ENCODE measurements at places on chromosomes 6 and 20.

DNA sequence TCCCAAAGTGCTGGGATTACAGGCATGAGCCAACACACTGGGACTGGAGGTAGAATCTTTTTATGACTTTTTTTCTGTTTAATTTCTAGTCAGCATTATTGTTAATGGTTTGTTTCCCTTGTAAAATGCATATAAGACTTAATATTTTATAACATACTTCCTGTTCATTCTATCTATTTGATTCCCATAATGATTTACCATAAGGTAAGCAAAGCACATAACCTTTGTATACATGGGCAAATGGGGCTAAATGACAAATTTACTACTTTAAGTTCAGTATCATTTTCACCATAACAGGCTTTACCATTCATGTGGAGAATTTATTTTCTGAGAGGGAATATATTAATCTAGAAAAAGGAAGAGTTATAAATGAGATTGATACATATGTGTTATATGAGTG is 24.3 kb downstream of the VTA1 start:
- no peak for DNase-seq

DNA sequence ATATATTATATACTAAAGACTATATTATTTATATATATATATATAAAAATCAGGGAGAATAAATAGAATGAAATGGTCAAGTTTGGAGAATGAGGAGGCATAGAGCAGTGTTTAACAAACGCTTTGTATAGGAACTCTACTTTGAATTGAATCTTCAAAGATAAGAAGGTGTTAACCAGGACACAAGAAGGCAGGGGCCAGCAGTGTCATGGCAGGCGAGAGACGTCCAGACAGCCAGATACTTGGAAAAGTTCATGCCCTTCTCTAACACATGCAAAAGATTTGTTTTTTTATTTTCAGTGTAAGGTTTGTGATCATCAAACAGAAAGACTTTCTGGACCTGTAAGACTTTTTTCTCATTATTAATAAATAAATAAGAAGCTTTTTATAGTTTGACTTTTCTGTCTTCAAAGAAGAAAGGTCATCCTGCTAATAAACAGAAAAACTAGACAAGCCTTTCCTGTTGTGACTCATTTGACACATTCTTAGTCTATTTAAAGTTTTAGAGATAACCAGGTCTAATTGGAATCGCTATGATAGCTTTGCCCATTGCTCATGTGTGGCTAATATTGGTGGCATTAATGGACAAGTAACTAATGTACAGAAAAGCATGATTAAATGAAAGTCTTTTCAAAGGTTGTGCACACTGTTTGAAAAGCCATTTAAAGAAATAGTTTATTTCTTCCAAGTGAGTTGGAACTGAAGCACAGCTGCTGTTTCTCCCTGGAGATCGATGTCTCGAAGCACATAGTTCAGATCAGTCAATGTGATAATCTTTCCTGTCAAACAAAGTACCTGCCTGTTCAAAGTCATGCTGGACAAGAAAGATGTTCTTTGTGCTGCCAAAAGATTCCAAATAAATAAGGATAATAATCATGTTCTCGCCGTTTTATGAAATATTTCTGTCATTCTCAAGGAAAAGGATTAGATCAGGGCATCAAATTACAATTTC is 420.4 kb upstream of the OPRM1 start:
- DNase-seq = no peak

DNA sequence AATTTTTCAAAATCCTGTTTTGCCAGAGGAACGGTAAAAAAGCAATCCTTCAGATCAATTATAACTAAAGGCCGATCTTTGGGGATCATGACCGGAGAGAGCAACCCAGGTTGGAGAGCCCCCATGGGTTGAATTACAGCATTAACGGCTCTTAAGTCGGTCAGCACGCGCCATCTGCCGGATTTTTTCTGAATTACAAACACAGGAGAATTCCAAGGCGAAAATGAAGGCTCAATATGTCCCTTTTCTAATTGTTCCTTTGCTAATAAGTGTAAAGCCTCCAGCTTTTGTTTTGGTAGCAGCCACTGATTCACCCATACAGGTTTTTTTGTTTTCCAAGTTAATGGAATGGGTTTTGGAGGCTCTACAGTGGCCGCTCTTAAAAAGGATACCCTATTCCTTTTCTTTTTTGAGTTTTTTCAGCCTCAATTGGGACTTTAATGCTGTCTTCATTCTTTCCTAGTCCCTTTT is 16.9 kb upstream of the PTCRA start:
- DNase-seq = no peak

DNA sequence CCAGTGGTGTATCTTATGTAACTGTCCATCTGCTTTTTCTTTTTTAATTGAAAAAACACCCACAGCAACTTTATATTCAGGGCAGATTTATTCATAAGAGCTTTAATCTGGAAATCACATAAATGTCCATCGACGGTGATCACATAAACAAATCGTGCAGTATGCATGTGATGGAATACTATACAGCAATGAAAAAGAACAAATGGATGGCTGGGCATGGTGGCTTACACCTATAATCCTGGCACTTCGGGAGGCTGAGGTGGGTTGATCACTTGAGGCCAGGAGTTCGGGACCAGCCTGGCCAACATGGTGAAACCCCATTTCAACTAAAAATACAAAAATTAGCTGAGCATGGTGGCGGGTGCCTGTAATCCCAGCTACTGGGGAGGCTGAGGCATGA is 39.1 kb downstream of the VSTM2L start:
- DNase-seq = no peak

GRCh38 chr6:18314317-18314997 is 50.1 kb upstream of the DEK start:
- DNase-seq = no peak

DNA sequence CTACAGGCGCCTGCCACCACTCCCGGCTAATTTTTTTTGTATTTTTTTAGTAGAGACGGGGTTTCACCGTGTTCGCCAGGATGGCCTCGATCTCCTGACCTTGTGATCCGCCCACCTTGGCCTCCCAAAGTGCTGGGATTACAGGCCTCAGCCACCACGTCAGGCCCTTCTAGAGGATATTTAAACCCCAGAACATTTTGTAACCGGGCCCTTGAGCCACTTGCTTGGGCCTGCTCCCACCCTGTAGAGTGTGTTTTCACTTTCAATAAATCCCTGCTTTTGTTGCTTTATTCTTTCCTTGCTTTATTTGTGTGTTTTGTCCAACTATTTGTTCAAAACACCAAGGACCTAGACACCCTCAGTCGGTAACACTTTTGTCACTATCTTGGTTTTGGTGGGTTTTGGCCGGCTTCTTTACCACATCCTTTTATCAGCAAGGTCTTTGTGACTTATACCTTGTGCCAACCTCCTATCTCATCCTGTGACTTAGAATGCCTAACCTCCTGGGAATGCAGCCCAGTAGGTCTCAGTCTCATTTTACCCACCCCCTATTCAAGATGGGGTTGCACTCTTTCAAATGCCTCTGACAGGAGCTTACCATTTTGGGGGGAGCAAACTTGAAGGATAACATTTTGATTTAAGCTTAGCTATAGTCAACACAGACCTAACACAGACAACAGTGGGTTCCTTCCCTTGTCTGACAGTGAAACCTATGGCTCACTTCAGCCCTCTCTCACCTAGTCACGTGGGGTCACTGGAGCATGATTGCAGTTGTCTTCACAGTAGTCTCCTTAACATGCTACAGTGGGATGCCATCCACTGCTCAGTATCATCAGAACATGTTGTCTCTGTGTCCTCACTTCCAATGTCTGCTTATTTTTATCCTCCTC is 27.9 kb upstream of the KIF6 start:
- no peak for DNase-seq

- no peak for DNase-seq
These were observed 150.3 kb downstream of the SYCP2 start for GRCh38 chr20:59782986-59783640.

- DNase-seq = no peak
These were observed 124.2 kb downstream of the LY86 start for GRCh38 chr6:6712449-6713403.

DNA sequence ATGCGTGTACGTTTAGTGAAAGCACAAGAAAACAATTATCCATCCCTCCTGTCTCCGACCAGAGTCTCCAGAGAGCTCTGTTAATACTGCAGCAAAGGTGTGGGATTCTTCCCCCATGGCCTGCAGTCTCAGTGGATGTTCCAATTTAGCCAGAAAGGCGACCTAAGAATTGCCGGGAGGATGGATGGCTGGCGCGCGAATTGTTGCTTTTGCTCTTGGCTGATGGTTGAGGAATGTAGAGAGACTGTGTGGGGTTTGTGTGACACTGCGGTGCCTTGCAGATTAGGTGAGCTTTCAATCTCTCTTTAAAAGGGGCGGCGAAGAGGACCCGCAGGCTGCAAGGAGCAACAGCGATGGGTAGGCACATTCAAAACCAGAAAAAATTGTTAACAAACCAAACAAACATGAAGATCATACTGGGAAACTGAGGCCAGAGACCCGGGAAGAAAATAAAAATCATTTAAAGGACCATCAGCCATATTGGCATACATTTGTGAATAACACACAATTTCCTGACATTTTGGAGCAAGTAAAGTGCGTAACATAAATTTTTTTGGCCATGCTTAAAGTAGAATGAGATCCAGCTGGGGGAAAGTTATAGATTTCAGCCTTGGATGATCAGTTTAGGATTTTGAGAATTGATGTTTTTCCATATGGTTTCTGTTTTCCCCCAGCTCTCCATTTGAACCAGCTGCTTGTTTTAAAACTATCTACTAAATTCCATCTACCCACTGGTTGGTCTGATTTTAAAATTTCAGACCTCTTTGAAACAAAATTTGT is 46.3 kb downstream of the GNAS start:
- no peak for DNase-seq

DNA sequence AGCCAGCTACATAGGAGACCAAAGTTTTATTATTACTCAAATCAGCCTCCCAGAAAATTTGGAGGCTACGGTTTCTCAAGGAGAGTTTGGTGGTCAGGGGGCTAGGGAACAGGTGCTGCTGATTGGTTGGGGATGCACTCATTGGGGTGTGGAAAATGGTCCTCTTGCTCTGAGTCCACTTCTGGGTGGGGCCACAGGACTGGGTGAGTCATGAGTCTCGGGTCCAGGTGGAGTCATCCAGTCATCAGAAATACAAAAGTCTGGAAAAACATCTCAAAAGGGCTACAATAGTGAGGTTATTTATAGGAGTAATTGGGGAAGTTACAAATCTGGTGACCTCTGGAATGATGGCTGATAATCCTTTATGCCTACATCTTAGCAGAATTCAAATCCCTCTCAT is 54.3 kb upstream of the SLC22A16 start:
- DNase-seq = no peak

GRCh38 chr6:54085541-54085940 is 25.7 kb upstream of the MLIP start:
- DNase-seq = no peak

- DNase-seq = no peak
These were observed 180.0 kb downstream of the TMEM242 start for GRCh38 chr6:157143171-157143889.

DNA sequence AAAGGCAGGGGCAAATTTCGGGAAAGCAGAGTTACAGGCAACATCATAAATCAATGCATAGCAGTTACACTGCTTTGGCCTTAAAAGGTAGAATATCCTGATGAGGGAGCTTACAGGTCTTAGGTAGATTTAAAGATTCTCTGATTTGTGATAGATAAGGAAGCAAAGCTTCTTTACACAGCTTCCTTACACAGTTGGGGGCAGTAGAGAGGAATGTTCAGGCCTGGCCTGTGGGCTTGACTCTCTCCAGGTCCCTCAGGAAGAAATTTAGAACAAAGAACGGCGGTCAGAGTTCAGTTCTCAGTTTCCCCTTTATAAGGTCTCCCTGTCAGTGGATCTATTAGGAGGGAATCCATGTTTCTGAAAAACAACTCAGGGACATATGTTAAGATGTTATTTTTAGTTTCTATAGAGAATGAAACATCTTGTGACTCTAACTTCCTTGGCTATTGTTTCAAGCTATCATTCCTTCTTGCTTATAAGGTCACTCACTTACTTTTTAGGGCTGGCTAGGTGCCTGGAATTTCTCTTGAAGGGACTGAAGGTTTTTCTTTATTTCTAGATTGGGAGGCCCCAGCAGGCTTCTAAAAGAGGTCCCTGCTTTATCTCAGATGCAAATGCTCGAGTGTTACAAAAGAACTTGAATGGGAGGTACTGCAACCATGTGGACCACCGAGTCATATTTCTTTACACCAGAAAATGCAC is 11.8 kb downstream of the HLA-B start:
- DNase-seq = no peak

DNA sequence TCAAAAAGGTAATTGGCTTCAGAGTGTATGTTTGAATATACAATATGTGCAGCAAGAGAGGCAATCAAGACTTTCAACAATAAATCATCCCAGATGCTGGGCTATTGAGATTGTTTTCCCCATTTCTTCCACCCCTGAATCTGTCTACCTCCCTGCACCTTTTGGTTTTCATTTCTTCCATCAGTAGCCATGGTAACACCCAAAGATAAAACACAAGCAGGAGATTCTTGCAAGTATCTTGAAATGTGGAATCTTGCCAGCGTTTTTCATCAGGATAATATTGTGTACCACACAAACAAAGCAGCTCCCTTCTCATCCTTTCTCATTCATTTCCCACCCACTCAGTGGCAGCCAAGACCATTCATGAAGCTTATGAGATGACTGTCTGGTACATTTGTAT is 73.0 kb upstream of the NRSN1 start:
- no peak for DNase-seq

DNA sequence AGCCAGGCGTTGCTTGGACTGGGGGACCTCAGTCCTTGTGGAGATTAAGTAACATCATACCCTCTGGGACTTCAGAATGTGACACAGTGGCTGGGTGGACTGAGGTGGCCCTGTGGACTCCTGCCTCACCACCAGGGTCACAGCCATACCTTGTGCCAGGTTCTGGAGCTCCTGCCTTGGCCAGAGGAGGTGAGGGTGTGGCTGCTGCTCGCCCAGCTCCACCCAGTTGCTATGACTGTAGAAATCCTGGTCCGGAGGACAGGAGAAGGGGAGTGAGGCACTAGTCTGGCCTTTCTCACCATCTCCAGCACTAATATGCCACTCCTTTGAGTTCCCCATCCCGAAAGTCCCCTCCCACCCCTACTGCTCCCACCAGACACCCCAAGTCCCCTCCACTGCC is 1.9 kb downstream of the VWA7 start:
- no peak for DNase-seq

- DNase-seq = no peak
These were observed 78.0 kb downstream of the DLGAP4 start for GRCh38 chr20:36384022-36384619.

GRCh38 chr6:41017663-41018062 is 21.4 kb downstream of the UNC5CL start:
- no peak for DNase-seq

DNA sequence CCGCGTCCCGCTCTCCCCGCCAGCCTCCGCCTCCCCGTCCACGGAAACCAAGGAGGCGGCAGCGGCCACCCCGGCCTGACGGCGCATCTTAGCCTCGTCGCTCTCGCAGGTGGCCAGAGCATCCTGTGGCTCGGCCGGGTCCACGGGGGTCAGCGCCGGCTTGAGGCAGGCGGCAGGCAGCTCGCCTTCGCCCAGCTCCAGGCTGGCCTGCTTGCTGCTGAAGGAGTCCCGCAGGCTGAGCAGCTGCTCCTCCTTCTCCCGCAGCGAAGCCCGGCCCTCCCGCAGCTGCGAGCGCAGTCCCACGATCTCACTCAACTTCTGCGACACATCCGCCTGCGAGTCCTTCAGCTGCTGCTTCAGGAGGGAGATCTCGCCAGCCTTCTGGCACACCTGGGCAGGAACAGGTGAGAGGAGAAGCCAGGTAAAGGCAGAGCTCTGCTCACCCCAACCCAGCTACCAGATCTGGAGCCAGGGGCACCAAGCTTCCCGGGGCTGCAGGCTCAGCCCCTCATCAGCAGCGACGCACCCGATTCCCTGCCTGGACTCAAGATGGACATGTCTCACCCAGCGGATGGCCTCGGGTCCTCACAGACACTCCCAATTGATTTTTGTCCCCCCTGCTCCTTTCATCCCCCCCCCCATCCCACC is 5.2 kb upstream of the FASTKD5 start:
- no peak for DNase-seq
